ENCODE measurements at places on chromosomes 2 and 18.

- no peak for DNase-seq
These were observed 21.8 kb downstream of the CWC22 start for GRCh38 chr2:179985163-179985820.

DNA sequence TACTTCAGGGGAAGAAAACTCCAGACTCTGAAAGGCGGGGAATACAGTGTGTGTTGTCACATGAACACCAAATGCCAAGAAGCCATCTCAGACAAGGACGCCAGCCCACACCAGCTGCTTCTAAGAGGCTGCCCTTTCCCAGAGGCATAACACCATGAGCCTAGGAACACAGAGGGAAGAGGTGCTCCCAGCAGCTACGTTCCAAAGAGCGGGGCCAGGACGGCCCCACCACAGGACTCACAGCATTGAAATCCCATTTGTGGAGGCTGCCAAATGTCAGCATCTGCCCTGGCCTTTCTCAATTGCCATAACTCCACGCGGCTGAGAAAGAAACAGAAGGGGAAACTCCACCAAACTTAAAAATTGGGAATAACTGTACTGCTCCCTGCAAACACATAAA, 20.1 kb upstream of the ID2 start:
- DNase-seq: no peak

DNA sequence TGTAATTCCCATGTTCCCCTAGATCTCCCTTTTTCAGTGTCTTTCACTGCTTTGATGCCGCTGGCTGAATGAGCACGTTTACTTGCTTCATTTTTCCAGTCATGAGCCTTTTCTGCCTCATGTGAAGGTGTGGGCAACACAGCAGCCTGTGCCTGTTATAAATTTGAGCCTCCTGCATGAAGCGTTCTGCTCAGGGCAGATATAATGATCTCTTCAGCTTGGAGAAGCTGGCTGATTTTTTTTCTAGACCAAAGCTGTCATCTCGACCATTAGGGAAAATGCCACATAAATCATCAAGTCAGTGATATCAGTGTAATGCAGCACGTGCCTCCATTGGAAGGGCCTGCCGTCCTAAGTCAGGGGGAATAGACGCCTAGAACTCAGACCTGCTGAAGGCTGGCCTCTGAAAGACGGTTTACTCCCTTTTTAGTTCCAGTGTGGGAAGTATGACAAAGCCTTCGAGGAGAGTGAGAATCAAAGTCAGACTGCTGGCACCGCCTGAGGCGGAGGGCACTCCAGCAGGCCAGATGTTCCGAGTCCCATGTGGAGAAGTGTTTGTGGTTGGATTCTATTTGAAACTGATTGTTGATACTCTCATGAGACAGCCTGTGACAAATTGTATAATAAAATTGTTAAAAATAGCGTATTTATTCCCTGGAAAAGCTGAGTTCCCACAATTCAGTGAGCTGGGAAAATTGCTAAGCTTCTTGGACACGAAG, 196.5 kb downstream of the MYO1B start:
- DNase-seq: peak; percentile 73

- peak; percentile 86 for DNase-seq
These were observed at the start of the genes ATRAID and SLC5A6 for GRCh38 chr2:27211943-27212625. TSS of gene ATRAID (plus strand) at chr2:27212041. CDS start at chr2:27212369, 328 bp downstream. TSS of gene SLC5A6 (minus strand) at chr2:27212268. CDS start at chr2:27207650, 4,618 bp downstream.

DNA sequence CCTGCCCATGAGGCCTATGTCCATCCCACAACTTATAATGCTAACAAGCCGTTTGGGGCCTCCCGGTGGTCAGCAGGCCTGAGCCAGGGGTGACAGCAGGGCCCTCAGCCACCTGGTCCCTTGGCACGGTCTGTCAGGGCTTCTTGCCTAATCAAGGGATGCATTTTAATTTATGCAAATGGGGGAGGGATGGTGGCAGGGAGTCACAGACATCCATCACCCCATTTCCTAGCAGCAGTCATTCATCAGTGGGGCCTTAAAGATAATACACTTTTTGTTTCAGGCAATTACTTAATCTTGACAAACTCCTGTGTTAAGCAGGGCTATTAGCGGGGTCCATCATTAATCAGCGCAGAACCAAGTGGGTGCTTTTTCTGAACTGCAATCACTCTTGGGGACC, 174.5 kb downstream of the GLI2 start:
- DNase-seq: no peak

GRCh38 chr2:55296393-55296792, 27.4 kb upstream of the MTIF2 start:
- no peak for DNase-seq

- no peak for DNase-seq
These were observed 21.2 kb upstream of the LAPTM4A start for GRCh38 chr2:20072436-20073158.

DNA sequence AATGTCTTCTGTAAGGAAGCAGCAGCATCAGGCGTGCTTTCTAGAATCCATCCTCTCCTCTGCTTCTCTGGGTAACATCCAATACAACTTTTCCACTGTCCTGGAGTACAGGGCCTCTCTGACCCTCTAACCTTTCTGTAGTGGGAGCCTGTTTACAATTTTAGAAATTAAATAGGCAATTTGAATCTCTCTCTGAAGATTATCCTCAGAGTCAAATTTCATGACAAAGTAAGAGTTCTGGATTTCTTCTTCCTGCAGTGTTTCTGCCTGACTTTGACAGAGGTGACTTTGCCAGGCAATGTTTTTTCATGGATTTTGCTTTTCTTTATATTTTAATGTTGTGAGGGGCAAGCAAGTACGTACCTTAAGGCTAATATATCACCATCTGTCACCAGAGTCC, 558.4 kb downstream of the PARD3B start:
- DNase-seq: no peak

DNA sequence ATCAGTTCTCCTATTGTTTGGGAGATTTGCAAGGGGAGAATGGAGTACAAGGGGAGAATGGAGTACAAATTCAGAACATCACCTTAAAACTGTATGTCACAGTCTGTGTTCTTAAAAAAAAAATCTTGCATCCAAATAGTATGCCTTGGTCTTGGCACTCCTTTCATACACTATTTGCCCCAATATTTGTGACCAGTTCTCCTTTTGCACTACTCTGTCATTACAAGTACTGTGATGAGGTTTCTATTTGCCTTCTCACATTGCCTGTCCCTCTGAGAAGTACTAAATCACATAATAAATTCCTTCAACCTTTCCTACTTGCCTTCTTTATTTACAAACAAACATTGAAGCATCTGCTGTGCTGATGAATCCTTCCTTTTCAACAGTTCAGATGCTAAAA, 36.0 kb upstream of the NCK2 start:
- no peak for DNase-seq

GRCh38 chr2:26317377-26318105, 28.4 kb upstream of the SELENOI start:
- DNase-seq: no peak

GRCh38 chr18:59835605-59836379, 64.0 kb upstream of the PMAIP1 start:
- DNase-seq: no peak

Measured in posterior cingulate gyrus (tissue), 11 donors.